ENCODE measurements at places on chromosomes 1 and 21.

- DNase-seq, result no peak
Observed at GRCh38 chr1:115307661-115308060, 30.4 kb downstream of the NGF start.

DNA sequence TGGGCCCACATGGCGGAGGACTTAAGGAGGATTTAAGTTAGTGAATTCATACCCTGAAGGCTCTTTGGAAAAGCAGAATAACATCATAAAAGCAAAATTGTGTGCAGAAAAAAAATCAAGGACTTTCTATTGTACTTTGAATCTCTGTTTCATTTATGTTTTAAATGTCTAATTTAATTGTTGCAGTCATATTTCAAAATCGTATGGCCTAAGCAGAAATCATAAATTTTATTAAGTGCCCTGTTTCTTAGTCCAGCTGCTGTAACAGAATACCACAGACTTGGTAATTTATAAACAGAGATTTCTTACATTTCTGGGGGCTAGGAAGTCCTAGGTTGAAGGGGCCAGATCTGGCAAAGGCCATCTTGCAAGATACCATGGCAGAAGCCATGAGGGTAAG is 555.6 kb downstream of the LTN1 start:
- no peak for DNase-seq

GRCh38 chr1:232221802-232222499 is 408.0 kb downstream of the SIPA1L2 start:
- no peak for DNase-seq

GRCh38 chr1:158946785-158947184 is 15.4 kb downstream of the PYHIN1 start:
- DNase-seq, result no peak

All from stimulated activated CD4-positive, alpha-beta T cell treated with anti-CD3 and anti-CD28 coated beads, TNF-alpha, amount 100 ng/mL, for 24 hours (primary cell).